Caco-2 (cell line): ENCODE measurements at places on chromosomes 6 and 20. TPM values are rescaled to one million over a fixed set of nuclear protein-coding genes. Genes with fewer than 3 reads are reported as not detected.

PLCB4 gene
- total RNA-seq = 3.0 and 3.1 TPM in 2 replicates

JPH2 gene
- 10.5 and 11.1 TPM in 2 replicates for total RNA-seq

GPLD1 gene
- 9.0 and 10.1 TPM in 2 replicates for total RNA-seq

SCGN gene
- total RNA-seq = 7.7 and 11.7 TPM in 2 replicates

DNA sequence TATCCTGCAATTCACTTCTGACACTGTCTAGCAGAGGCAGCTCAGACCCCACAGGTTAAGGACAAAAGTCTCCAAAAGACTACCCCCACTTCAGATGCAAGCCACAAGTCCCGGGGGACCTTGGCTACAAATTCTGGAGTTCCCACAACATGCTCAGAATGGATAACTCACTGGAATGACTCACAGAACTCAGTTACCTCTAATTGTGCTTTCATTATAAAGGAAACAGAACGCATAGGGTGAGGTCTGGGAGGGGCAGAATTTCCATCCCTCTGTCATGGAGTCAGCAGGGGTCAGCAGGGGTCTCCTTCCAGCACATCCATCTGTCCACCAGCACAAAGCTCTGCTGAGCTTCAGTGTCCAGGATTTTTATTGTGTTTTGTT lies 184.2 kb downstream of the CDH4 start:
- no peaks in the 10 kb centered on the region; the same call in 1 of the 2 replicates for H3K27me3 ChIP-seq
- no peaks in the 10 kb centered on the region for H3K36me3 ChIP-seq
- H3K27ac ChIP-seq = peak overlapping the region; percentile 81

DNA sequence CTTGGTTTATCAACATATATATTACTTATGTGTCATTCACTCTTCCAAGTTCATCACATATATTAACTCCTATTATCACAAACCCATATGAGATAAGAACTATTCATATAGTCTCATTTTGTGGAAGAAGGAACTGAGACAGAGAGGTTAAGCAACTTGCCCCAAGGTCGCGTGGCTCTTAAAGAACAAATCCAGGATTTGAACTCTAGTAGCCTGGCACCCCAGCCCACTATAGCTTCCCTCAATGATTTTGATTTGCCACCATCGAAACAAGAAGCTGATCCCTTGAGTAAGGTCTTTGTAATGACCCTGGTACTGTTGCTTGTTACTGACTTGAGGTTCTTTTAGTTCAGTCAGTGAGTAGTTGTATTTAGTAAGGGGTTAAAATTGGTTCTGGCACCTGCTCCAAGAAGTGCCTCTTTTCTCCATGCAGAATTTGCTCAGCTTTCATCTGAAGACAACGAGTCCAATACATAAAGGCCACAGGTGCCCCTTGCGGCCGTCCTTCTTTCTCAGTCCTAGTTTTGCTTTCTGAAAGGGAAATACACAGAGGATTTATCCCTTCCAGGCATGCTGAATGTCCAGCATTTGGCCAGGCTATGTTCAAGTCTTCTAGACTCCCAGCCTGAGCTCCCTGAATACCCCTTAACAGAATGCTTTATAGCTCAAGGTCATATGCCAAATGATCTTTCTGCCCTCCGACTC lies 253.0 kb downstream of the TBC1D7 start:
- no peak for DNase-seq
- H3K27me3 ChIP-seq = peaks cover 1% of the 10 kb centered on the region; the same call in 1 of the 2 replicates
- no peak overlapping the region for H3K4me3 ChIP-seq
- no peaks in the 10 kb centered on the region for H3K36me3 ChIP-seq

DNA sequence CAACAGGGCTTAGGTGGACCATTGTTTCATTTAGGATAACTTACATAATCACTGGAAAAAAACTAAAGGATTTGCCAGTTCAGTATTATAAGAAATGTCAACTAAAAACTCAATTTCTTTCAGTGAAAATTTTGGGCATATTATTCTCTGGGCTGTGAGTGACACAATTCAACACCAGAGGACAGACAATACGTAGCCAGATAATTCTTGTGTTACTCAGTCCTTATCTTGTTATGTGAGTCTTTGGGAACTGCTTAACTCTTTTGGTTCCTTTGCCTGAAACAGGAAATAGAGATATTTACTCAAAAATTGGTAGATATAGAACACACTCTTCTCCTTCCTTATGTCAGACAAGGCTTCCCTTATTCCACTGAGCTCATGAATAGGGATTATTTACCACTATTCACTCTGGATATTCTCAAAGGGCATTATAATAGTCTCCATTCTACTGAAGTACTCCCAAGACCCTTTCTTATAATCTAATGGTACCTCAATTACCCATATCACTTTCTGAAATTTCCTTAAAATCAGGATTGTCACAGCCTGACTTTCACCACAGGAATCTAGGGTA lies 4.9 kb upstream of the BEND6 start:
- no peak overlapping the region for H3K27ac ChIP-seq
- H3K4me3 ChIP-seq = no peak overlapping the region
- no peaks in the 10 kb centered on the region for H3K4me1 ChIP-seq
- H3K27me3 ChIP-seq = peaks cover 3% of the 10 kb centered on the region; the same call in 1 of the 2 replicates
- H3K36me3 ChIP-seq = no peaks in the 10 kb centered on the region

GRCh38 chr20:24098886-24099285 lies 110.3 kb upstream of the GGTLC1 start:
- DNase-seq = no peak
- peaks cover 29% of the 10 kb centered on the region for H3K4me1 ChIP-seq
- no peaks in the 10 kb centered on the region for H3K36me3 ChIP-seq
- no peaks in the 10 kb centered on the region for H3K27me3 ChIP-seq

DNA sequence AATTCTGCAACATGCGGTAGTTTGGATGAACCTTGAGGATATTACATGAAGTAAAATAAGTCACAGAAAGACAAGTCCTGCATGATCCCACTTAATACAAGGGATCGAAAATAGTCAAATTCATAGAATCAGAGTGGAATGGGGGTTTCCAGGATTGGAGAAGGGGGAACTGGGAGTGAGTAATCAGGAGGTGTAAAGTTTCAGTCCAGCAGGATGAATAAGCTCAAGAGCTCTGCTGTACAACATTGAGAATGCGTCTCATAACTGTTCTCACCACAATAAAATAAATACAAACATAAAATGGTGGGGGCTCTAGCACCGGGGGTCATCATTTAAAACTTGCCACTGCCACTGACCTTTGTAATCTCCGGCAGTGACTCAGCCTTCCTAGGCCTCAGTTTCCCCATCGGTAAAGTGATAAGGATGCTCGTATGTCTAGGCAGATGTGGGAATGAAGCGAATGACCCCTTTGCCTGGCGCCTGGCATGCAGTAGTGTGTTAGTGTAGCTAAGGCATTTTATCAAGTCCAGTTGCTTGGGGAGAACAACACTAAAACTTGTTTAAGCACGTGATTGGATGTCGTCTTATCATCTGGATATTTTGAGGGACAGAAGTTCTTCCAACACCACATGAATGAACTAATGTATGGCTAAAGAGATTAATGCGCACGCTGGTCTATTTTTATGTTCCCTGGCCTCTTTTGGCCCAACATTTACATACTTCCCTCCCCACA lies 421.1 kb downstream of the QKI start:
- H3K4me3 ChIP-seq = no peak overlapping the region
- no peaks in the 10 kb centered on the region; the same call in 1 of the 2 replicates for H3K27me3 ChIP-seq
- no peaks in the 10 kb centered on the region for H3K36me3 ChIP-seq
- no peak overlapping the region for H3K27ac ChIP-seq

DNA sequence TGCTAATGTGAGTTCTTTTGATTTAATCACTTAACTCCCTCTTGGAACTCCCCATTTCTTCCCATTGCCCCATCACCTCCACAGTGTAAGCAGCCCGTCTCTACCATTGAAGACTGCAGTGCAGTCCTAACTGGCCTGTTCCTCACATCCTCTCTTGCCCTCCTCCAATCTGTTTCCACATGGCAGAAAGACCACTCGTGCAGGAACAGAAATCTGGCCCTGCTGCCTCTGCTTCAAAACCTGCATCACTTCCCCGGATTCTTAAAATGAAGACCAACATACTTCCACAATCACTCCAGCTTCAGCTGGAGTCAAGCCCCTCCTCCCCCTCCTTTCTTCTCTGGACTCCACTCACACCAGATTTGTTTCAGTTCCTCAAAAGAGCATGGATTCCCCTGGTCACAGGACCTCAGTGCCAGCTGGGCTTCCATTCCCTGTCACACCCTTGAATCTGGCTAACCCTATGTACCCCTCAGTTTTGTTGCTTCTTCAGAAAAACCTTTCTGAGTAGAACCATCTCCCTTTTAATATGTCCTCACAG lies 802.3 kb downstream of the MAFB start:
- no peak for DNase-seq
- no peak overlapping the region for H3K27ac ChIP-seq
- H3K36me3 ChIP-seq = no peaks in the 10 kb centered on the region

- no peak overlapping the region for H3K4me3 ChIP-seq
- H3K36me3 ChIP-seq = no peaks in the 10 kb centered on the region
- H3K27me3 ChIP-seq = no peaks in the 10 kb centered on the region
Measured at GRCh38 chr6:116763048-116763447, 2.5 kb downstream of the FAM162B start.

- H3K27ac ChIP-seq = peak overlapping the region; percentile 64
- peaks cover 17% of the 10 kb centered on the region for H3K4me1 ChIP-seq
- H3K36me3 ChIP-seq = no peaks in the 10 kb centered on the region
Measured at GRCh38 chr20:13430346-13431002, 208.3 kb downstream of the TASP1 start.
